ENCODE measurements at places on chromosomes 1 and 21.

GRCh38 chr21:31343680-31344480 lies at the start of gene TIAM1:
TSS of gene TIAM1 (minus strand) at chr21:31344261. CDS start at chr21:31266972, 77,289 bp downstream.
- DNase-seq, result peak; percentile 38

DNA sequence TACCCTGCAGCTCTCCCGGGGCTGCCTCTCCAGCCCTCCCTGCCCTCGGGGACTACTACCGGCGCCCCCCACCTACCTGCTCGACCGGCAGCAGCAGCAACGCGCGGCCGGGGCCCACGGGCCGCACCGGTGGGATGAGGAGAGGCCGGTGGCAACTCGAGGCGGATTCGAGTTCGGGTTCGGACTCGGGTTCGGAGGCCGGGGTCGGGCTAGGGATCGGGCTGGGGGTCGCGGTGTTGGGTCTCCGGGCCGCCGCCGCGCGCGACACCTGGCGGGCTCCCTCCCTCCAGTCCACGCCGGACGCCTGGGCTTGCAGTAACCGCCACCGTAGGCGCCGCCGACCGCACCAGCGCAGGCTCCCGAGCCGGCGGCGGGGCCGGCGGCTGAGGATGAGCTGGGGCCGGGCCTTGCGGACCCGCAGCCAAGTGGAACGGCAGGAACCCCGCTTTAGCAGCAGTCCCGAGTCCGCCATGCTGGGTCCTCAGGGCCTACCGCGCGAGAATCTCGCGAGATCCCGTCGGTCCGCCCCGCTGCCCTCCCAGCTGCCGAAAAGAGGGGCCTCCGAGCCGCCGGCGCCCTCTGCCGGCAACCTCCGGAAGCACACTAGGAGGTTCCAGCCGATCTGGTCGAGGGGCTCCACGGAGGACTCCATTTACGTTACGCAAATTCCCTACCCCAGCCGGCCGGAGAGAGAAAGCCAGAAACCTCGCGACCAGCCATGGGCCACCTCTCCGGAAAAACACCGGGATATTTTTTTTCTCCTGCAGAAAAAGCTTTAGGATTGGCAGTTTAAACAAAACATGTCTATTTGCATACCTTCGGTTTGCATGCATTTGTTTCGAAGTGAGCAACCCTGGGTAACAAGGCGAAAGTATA lies at the start of gene NOL9:
TSS of gene NOL9 (minus strand) at position 483 of the 876 bp plus-strand sequence. CDS start at position 472, 11 bp downstream.
- DNase-seq, result peak; percentile 78

GRCh38 chr21:27225940-27226339 lies 259.1 kb upstream of the ADAMTS5 start:
- no peak for DNase-seq

DNA sequence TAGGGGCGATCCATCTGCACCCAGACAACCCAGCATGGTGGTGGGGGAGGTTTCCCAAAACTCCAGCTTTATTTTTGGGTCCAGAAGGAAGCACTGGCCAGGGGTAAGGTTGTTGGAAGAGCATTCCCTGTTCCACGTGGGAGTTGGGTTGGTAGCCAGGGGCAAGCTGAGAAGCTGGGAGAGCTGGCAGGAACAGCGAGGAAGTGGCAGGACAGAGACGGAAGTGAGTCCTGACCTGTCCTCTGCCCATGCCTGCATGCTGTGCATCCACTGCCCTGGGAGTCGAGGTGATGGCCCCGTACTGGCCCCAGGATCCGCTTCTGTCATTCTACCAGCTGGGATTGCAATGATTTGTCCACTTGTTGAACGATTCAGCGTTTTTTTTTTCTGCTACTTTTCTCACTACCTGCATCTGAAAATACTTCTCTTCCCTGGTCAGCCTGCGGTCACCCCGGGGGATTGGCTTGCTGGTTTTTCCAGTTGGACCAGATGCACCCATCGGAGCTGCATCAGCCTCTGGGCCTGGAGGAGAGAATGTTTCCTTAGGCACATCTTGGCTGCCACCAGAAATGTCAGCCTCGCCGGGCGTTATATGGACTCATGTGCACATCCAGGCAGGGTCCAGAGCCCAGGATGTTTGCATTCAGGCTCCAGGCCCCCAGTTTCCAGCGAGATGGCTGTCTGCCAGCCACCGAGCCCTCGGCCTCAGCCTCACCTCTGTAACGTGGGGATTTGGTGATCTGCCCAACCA lies 28.3 kb upstream of the TMPRSS2 start:
- no peak for DNase-seq

GRCh38 chr1:116503546-116504307 lies 67.1 kb downstream of the CD58 start:
- DNase-seq, result no peak

GRCh38 chr1:221076391-221076811 lies 197.2 kb downstream of the HLX start:
- DNase-seq, result no peak

GRCh38 chr21:43305811-43306311 lies 121.1 kb downstream of the SIK1 start:
- no peak for DNase-seq

DNA sequence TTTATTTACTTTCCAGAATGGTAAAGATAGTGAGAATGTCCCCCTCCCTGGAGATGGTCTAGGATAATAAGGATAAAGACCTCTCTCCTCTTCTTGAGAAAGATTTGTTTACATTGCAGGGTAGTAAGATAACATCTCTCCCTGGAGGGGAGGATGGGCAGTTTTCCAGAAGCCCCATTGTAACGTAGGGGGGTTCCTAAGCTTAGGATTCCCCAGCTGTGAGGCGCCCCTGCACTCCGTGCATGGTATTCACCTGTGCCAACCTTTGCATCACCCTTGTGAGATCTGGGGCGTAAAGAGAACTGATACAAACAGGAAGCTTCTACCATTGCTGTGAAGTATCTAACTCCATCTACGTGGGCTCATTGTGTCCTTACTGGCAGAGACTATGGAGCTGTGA lies 148.7 kb upstream of the DNAH14 start:
- DNase-seq, result no peak

DNA sequence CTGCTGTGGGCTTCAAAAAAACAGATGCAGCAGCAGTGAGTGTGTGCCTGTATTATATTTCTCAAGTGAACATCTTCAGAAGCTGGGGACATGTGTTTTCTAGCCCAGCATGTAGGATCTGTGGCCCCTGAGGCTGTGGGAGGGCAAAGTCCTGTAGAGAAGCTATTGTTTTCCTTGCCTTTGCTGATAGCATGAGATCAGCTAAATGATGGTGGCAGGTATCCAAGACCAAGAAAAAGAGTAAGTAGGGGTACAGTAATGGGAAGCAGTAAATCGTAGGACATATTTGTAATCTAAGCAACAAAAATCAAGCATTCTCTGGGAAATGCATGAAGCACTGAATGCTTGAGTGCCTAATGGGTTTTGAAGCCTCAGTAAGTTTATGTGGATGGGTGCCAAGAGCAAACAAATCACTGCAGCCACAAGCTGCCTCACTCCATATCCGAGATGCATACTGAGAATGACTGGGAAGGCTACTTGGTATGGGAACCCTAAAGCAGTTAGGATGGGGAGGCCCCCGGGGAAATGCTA lies 98.3 kb downstream of the CD58 start:
- DNase-seq, result no peak

DNA sequence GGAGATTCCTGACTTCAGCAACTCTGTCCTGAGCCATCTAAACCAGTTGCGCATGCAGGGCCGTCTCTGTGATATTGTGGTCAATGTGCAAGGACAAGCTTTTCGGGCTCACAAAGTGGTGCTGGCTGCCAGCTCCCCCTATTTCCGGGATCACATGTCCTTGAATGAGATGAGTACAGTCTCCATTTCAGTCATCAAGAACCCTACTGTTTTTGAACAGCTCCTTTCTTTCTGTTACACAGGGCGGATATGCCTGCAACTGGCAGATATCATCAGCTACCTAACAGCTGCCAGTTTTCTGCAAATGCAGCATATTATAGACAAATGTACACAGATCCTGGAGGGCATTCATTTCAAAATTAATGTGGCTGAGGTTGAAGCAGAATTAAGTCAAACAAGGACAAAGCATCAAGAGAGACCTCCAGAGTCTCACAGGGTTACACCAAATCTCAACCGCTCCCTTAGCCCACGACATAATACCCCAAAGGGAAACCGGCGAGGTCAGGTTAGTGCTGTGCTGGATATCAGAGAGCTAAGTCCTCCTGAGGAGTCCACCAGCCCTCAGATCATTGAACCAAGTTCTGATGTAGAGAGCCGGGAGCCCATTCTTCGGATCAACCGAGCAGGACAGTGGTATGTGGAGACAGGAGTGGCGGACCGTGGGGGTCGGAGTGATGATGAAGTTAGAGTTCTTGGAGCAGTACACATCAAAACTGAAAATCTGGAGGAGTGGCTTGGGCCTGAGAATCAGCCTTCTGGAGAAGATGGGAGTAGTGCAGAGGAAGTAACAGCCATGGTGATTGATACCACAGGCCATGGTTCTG lies 2.3 kb downstream of the ZBTB37 start:
- no peak for DNase-seq

GRCh38 chr1:203547771-203548421 lies 53.9 kb downstream of the OPTC start:
- DNase-seq, result no peak

GRCh38 chr1:226542623-226543103 lies 5.9 kb upstream of the STUM start:
- DNase-seq, result no peak

- DNase-seq, result no peak
Observed at GRCh38 chr1:154502066-154502743, at the start of the genes SHE and TDRD10. TSS of gene SHE (minus strand) at chr1:154502412. CDS start at chr1:154502026, 386 bp downstream. TSS of gene TDRD10 (plus strand) at chr1:154502219. CDS start at chr1:154506904, 4,685 bp downstream.

- no peak for DNase-seq
Observed at GRCh38 chr1:177119311-177119710, 45.2 kb downstream of the ASTN1 start.

- no peak for DNase-seq
Observed at GRCh38 chr1:6144647-6145395, 35.3 kb downstream of the CHD5 start.

- no peak for DNase-seq
Observed at GRCh38 chr1:7680207-7680954, 90.7 kb upstream of the VAMP3 start.
